ENCODE measurements at places on chromosomes 2 and 18.

DNA sequence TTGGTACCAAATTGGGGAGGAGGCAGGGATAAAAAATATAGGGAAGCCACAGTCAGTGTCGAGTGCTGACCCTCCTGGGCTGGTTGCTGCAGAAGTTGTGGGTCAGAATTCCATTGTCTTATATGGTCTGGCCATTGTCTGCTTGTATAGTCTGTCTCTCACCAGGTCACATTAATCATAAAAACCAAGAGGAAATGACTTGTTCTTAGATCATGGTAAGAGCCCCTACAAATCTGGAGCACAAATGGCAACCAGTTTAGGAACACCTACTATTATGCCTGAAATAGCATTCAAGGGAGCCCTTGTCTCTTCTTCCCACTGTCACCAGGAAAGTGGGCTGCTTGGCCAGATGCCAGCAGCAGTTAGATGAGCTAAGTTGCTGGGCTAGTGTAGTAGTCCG, 119.7 kb upstream of the RMP24 start:
- peak; percentile 17 for DNase-seq

- DNase-seq: no peak
Observed at GRCh38 chr2:181235683-181236459, 221.3 kb upstream of the ITGA4 start.

DNA sequence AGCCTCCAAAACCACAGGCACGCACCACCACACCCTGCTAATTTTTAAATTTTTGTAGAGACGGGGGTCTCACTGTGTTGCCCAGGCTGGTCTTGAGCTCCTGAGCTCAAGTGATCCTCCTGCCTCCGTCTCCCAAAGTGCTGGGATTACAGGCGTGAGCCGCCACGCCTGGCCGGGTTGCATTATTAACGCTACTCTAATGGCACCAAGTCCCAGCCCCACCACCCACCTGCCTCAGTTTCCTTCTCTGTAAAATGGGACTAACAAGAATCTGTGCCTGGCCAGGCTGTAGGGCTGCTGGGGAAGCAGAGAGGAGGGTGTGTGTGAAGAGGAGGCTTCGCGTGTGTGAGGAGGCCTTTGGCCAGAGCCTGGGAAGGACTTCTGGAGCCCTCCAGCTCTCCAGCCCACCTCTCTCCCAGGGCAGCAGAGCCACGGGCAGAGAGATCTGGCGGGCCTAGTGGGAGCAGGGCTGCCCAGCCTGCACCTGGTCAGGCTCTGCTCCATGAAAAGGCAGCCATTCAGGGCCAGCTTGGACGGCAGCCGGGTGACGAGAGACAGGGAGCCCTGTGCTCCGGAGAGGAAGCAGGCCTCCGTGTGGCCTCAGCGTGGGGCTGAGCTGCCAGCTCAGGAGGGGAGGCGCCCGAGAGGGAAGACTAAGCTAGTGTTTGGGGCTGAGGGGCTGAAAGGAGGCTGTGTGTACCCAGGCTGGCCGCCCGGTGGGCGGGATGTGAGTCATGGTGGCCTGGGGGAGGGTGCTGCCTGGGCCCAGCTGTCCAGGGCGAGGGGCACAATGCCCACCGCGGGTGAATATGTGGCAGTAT, 7.4 kb upstream of the B3GNT7 start:
- DNase-seq: no peak

GRCh38 chr2:70959271-70959761, 19.1 kb upstream of the ANKRD53 start:
- no peak for DNase-seq

DNA sequence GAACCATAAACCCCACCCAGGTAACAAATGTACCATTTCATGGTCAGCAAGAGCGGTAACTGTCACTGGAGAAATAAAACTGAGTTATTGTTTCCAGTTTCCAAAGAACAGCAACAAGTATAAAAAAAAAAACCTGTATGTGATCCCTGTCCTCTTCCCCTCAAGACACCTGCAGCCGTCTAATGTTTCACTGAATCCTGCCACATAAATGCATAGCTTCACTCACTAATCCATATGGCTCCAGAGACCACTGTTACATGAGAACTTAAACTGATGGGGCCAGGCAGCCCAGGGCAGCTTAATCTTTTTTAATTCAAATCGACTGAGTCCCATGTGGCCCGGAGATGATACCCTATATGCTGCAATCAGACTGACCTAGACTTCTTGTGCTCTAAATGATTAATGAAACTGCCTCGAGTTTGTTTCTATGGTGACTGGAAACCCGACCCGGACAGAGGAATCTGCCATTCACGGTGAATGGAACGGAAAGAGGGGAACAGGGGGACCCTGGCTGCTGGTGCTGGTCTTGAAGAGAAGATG, 60.9 kb upstream of the SIX2 start:
- DNase-seq: no peak

DNA sequence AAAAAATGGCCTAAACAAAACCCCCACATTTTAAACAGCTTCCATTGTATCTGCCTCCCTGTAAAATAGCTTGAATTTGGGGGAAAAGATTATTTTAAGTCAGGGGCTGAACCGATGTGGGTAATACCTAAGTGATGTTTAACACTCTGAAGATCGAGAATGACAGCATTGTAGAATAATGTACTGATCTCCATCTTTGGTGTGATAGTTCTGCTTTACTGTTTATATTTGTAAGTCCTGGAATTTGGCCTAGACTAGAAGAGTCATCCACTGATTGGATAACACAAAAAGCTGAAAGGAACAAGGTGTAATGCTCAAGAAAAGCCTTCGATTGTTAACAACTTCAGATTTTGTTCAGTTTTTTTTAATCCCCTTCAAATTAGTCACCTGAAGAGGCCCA, 53.8 kb upstream of the CCDC68 start:
- DNase-seq: no peak

DNA sequence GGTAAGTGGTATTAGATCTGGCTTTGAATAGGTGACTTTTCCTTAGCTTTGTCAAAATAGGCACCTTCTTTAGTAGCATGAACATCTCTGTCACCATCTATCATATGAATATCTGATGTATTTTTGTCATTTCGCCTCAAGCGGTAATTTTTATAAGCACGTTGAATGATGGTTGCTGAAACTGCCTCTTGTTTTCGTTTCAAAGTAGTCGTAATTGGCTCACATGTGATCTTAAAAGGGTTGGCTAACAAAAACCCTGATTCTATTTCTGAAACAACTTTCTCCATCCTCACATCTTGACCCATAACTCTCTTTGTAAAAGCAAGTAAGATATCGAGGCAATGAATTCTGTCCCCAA, 29.8 kb upstream of the SCN9A start:
- no peak for DNase-seq

GRCh38 chr18:45519411-45520280, 95.6 kb upstream of the SLC14A2 start:
- no peak for DNase-seq

- DNase-seq: no peak
Observed at GRCh38 chr2:113058411-113058994, 495 bp upstream of the IL36RN start.

DNA sequence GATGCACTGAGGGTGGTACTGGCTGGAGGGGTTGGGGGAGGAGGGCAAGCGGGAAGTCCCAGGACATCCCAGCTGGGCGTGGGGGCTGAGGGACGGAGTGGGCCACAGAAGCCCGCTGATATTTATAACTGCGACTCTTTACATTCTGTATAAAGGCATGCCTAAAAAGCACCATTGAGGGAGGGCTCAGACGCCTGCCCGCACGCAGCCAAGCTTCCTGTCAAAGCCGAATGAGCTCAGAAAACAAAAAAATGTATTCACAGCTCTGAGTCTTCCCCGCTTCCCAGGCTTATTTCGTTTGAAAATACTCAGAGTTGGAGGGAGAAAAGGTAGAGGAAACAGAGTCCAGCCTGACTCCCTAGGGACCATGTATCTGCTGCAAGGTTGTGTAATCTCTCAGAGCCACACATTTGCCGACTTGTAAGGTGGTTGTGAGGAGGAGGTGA, 170.1 kb upstream of the HAAO start:
- no peak for DNase-seq
